ENCODE measurements at places on chromosomes 7 and 10. TPM values are rescaled to one million over a fixed set of nuclear protein-coding genes. Genes with fewer than 3 reads are reported as not detected.

PROSER2 gene
- total RNA-seq = 6.7 TPM

C7orf33 gene
- not detected for total RNA-seq

CLDN12 gene
- total RNA-seq = 36.3 TPM

CHAT gene
- total RNA-seq = 0.62 TPM

ADAM22 gene
- total RNA-seq = 8.1 TPM

ERVW-1 gene
- total RNA-seq = 1.2 TPM

CYP2E1 gene
- total RNA-seq = 0.62 TPM

LRRC4 gene
- total RNA-seq = 37.7 TPM

GOLGA7B gene
- 0.41 TPM for total RNA-seq

EPHB4 gene
- total RNA-seq = 78.4 TPM

CACNA2D1 gene
- 21.5 TPM for total RNA-seq

TMEM254 gene
- 39.6 TPM for total RNA-seq

HSPA14 gene
- 10.6 TPM for total RNA-seq

IGFBP3 gene
- total RNA-seq = 1,244 TPM

CFAP70 gene
- total RNA-seq = 9.7 TPM

ACTA2 gene
- total RNA-seq = 38.1 TPM

KCNIP2 gene
- total RNA-seq = 1.4 TPM

SLC39A12 gene
- not detected for total RNA-seq

SND1 gene
- total RNA-seq = 183 TPM

CACNB2 gene
- 4.9 TPM for total RNA-seq

LLCFC1 gene
- total RNA-seq = not detected

AZGP1 gene
- total RNA-seq = 0.50 TPM

SLC18A3 gene
- 6.2 TPM for total RNA-seq

STEAP1B gene
- not detected for total RNA-seq

CYP3A7 gene
- total RNA-seq = 0.46 TPM

TLX1 gene
- 0.17 TPM for total RNA-seq
